ENCODE measurements at places on chromosomes 5 and 9.

- DNase-seq = no peak
These were observed 18.3 kb upstream of the FCHO2 start for GRCh38 chr5:72937517-72938061.

- no peak for DNase-seq
These were observed 130.7 kb upstream of the NTRK2 start for GRCh38 chr9:84538879-84539278.

DNA sequence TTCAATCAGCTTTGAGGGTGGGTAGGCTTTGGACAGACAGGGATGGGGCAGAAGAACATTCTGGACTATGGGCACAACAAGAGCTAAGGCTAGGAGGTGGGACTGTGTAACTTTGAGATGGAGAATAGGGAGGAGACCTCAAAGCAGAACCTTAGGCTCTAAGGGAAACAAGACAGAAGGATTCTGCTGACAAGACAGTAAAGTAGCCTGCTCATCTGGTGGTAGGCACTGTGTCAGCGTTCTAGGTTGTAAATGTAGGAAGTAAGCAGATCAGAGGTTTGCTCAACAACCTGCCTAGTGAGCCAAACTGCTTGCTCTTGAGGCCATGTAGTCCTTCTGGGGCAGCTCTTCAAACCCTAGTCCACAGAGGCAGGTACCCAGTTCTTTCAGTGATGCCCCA lies 15.0 kb upstream of the IL12B start:
- DNase-seq = no peak

DNA sequence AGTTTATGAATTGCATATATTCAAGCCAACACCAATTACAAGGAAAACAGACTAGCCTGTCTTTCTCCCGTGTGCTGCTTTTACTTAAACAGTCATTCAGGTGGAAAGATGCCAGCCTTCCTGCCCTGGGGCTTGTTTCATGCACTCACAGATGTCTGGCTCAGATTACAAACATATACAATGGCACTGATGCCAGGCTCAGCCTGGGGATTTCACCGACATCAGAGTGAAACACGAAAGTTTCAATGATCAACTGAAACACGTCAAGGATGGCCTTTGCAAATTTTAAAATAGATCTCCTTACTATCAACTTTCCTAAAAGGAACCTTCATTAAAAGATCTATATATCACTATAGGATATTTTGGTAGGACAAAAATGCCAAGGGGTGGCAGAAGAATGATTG lies 1576.5 kb downstream of the EFNA5 start:
- no peak for DNase-seq

- no peak for DNase-seq
These were observed 2228.7 kb upstream of the WWC1 start for GRCh38 chr5:166062719-166063118.

DNA sequence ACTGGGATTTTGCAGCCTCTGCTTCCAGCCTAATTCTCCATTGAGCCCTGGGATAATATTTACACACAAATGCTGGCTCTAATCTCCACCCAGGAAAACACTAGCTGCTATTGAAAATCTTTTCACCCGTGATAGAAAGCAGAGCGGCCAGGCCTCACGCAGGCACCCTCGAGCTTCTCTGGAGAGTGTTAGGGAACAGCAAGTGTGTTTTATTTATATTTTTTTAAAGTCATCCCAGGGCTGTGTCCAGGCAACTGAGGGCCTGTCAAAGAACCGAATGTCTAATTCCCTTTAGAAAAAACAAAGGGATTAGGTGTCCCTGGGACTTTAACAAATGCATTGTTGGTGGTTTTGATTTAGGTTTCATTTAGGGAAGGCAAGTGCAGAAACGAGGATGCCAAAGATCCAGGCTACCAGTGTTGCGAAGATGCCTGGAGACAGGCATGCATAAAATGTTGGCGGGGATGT lies 51.2 kb upstream of the SPRY4 start:
- no peak for DNase-seq

GRCh38 chr5:150350524-150351344 lies 6.8 kb upstream of the TCOF1 start:
- peak; percentile 81 for DNase-seq

GRCh38 chr9:27714388-27714787 lies 141.1 kb upstream of the C9orf72 start:
- no peak for DNase-seq

DNA sequence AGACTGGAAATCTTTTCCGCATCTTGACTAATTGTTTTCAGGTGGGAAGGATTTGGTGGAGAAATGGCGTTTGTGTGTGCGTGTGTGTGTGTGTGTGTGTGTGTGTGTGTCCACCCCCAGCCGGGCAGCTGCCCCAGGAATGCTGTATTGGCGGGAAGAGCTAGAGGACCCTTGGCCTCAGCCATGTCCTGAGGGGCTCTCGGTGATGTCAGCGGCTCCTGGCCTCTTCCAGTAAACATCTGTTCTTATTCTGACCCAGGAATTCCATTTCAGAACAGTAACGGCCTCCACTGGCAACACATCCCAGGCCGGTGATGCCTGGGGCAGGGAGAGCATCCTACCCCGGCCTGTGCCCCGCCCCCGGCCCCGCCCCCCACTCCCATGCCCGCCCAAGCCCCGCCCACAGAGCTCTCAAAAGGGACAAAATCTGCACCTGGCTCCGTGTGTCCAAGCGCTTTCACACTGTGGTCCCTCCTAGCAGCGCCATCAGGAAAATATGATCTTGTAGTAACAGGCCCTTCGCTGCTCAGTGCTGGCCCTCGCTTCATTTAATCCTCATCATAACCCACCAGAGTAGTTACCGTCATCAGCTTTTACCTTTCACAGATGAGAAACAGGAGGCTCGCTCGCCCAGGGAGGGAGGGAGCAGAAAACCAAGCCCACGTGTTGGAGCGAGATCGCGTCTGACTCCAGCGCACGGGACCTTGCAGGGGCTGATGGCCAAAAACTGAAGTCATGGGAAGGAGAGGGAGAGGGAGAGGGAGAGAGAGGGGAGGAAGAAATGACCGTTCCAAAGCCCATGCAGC lies 18.9 kb downstream of the ADAMTS2 start:
- DNase-seq = no peak

- DNase-seq = no peak
These were observed 63.1 kb upstream of the NREP start for GRCh38 chr5:111820072-111820471.

DNA sequence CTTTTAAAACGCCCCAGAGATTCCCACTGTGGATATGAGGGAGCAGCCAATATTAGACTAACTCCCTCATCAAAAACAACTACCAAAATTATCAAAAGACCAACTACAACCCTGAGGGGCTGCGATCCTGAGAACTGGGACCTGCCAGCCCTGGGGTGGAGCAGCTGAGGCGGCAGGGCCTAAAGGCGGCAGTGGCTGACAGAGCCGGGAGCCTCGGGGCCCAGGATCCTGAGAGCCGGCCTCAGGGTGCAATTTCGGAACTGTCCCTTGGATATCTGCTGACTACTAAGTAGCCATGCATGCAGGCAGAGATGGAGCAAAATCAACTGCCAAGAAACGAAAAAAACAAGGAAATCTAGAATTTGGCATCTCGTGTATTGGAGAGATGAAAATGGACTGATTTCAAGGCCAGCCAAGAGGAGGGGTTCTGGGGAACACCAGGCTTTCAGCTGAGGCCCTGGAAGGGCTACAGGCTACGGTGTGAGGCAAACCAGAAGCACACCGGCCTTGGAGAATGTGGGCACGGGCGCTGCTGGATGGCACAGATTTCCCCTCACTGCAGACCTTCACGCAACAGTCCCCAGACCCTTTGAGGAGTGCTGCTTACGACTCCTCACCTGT lies 63.6 kb upstream of the UBAC1 start:
- no peak for DNase-seq

Data from ACHN (cell line).